Skin of body (tissue), 3 donors: ENCODE measurements at places on chromosomes 7 and 10.

- DNase-seq, result no peak
Observed at GRCh38 chr10:95664543-95664942, 8.0 kb upstream of the ALDH18A1 start.

GRCh38 chr7:49520951-49521350 is 252.5 kb upstream of the VWC2 start:
- no peak for DNase-seq

GRCh38 chr10:53699684-53700083 is 927.1 kb upstream of the MBL2 start:
- peak; percentile 18 for DNase-seq

GRCh38 chr10:96667401-96667800 is 52.9 kb downstream of the PIK3AP1 start:
- DNase-seq, result no peak

DNA sequence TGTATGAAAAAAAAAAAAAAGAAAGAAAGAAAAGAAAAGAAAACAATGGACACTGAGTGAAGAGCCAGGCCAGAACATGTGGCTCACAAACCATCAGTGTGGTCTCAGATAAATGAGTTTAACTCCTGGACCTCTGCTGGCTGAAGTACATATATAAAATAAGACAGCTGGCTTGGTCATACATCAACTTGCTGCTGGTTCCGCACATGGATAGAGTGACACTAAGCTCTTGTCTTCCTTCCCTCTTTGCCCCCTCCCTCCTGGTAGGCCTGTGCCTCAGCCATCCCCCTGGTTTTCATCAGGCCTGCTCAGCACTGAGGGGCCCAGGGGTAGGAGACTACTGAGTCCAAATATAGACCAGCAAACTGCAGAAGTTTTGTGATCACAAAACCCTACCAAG is 58.1 kb upstream of the DGKI start:
- DNase-seq, result no peak
